ELR (cell line): ENCODE measurements at places on chromosomes 6 and 20.

- no peak for DNase-seq
These were observed 6.7 kb downstream of the CLPSL1 start for GRCh38 chr6:35787266-35788218.

GRCh38 chr6:159169193-159169555 is at the start of gene FNDC1:
FNDC1 (plus strand) TSS chr6:159169400; CDS start chr6:159169597, 197 bp downstream.
- peak; percentile 13 for DNase-seq

GRCh38 chr20:50245498-50246366 is 55.1 kb downstream of the CEBPB start:
- peak; percentile 84 for DNase-seq

GRCh38 chr20:54103067-54103761 is 32.8 kb upstream of the BCAS1 start:
- DNase-seq, result peak; percentile 82

DNA sequence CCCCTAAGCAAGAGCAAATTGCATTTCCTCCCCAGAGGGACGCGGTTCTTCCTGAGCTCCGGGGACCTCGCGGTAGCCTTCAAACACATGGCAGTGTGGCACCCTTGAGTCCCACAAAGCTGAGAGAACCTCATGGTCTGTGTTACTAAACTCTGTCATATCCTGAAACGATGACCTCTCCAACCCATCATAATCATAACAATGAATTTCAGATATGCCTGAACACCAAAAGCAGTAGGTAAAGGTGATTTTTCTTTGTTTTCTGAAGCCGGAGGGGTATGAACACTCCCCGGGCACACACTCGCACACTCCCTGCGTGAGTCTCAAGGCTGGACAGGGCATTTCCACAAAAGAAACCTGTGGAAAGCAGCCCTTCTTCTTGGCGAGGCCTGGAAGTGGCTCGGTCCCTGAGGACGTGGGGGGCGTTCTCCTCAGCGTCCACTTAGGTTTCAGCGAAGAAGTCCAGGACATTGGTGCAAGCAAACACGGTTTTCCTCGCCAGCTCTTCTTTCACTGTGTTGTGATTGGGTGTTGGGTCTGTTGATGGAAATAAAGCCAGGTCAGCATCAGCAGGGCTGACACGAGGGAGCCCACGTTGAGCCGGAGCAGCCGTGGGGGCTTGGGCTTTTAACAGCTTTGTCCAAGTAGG is 183.4 kb downstream of the ERMARD start:
- DNase-seq, result no peak

DNA sequence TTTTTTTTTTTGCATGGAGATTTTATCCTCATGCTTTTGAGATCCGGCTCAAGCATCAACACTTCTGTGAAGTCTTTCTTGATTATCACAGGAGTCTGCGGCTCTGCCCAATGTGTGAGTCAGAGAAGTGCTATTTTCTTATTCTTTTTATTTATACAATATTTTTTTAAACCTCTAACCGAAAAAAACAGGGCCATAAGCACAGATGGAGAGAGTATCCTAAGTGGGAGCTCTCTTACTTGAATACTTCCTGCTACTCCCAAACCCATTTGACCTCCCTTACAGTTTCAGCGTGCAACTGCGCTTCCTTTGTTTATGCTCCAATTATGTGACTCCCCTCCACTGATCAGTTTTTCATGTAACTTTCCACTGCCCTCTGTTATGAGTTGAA is 8.7 kb upstream of the ATXN1 start:
- DNase-seq, result peak; percentile 91

DNA sequence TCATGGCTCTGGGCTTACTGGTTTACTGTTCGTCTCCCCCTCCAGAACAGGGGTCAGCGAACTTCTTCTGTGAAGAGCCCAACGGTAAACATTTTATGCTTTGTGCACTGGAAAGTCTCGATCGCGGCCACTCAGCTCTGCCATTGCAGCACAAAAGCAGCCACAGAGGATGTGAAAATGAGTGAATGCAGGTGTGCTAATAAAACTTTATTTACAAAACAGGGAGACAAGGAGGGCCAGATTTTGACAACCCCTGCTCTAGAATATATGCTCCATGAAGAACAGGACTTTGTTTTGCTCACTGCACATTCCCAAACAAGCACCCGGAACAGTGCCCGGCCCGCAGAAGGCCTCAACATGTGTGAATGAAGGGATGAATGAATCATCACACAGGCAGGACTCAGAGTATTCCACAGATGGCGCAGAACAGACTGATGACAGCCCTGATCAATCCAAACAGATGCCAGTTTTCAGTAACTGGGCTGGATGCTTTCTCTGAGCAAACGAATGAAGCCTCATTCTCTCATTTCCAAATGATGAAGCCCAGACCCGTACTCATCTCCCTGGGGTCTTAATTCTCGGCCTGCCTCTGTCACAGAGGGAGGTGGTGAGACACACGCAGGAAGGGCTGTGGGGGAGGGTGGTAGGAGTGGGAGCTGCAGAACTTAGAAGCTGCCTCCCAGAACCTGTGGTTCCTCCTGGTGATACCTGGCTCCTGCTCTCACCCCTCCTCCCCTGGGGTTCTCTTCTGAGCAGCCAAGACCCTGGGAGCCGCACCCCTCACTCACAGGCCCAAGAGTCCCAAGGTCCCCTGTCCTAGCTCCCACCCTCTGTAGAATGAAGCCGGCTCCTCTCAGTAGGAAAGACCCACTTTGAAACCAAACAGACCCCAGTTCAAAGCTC is 196.4 kb downstream of the PREX1 start:
- DNase-seq, result peak; percentile 69

DNA sequence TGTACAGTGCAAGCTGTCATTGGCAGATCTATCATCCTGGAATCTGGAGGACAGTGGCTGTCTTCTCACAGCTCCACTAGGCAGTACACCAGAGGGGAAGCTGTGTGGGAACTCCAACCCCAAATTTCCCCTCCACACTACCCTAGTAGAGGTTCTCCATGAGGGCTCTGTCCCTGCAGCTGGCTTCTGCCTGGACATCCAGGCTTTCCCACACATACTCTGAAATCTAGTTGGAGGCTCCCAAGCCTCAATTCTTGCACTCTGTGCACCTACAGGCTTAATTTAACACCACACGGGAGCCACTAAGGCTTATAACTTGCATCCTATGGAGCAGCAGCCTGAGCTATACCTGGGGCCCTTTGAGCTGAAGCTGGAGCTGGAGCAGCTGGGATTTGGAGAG is 43.0 kb upstream of the TRIM39 start:
- DNase-seq, result no peak

- DNase-seq, result peak; percentile 52
These were observed at the start of gene DLL1 for GRCh38 chr6:170290296-170291128. DLL1 (minus strand) TSS chr6:170291078; CDS start chr6:170290139, 939 bp downstream.

DNA sequence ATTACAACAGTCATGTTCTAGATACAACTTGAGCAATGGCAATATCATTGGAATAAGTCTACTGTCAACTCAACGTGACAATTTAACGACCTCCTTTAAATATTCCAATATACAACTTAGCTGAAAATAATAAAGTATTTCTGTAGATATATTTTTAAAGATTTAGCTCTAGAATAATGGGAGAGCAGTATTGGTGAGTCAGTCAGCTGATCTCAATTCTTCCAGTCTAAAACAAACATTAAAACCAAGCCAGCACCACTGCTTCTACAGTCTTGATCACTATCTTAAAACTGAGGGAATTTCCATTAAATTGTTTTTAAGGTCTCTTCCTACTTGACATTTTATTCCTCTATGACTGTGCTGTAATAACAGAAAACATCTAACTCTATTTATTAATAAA is 38.2 kb downstream of the NOL7 start:
- DNase-seq, result peak; percentile 7

- DNase-seq, result no peak
These were observed 42.9 kb downstream of the AFG1L start for GRCh38 chr6:108337721-108338120.

- no peak for DNase-seq
These were observed 59.5 kb downstream of the UTRN start for GRCh38 chr6:144344646-144345045.

DNA sequence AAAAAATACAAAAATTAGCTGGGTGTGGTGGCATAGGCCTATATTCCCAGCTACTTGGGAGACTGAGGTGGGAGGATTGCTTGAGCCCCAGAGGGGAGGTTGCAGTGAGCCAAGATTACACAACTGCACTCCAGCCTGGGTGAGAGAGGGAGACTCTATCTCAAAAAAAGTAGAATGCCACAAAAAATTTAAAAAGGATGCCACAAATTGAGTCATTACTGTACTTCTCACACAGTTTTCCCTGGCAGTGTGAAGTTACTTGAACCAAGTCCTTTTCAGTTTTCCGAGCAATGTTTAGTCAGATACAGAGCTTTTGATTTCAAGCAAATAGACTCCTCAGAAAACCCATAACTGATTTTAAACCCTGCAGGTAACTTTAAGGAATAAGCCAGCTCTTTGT is 53.3 kb downstream of the TNFRSF21 start:
- no peak for DNase-seq

DNA sequence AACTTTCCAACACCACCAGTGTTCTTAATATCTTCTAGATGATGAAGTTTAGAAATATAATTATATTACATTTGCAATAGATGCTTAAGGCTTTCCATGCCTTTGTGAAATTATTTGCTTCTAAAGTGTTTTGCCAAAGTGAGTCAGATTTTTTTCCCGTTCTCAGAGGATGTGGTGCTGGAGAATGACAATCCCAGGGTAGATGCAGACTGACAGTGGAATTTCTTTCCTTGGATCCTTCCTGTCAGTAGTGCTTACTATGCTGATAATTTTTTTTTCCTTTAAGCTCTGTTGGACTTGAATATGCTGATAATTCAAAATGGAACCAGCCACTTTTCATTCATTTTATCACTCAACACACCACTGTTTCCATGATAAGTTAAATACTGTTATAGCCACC is 59.9 kb upstream of the SOX4 start:
- peak; percentile 9 for DNase-seq

- DNase-seq, result no peak
These were observed 139.1 kb downstream of the ARID1B start for GRCh38 chr6:156916130-156916801.

- no peak for DNase-seq
These were observed at the start of gene WFDC12 for GRCh38 chr20:45124365-45124764. WFDC12 (minus strand) TSS chr20:45124465; CDS start chr20:45124447, 18 bp downstream.

DNA sequence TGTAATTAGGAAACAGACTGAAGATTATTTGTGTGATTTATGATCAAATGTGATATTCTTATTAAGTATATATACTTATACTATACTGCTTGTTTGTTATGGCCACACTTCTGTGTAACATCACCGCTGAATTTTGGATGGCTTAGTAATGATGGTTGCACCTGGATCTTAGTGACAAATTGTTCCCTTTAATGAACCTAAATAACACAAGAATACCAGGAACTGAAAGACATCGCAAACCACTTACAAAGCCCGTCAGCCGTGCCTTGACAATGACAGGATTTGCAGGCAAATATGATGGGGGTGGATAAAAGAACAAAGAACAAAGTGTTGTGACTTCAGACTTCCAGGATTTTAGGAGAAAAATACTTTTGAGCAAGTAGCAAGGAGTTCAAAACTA is 67.1 kb downstream of the LAMP5 start:
- no peak for DNase-seq

DNA sequence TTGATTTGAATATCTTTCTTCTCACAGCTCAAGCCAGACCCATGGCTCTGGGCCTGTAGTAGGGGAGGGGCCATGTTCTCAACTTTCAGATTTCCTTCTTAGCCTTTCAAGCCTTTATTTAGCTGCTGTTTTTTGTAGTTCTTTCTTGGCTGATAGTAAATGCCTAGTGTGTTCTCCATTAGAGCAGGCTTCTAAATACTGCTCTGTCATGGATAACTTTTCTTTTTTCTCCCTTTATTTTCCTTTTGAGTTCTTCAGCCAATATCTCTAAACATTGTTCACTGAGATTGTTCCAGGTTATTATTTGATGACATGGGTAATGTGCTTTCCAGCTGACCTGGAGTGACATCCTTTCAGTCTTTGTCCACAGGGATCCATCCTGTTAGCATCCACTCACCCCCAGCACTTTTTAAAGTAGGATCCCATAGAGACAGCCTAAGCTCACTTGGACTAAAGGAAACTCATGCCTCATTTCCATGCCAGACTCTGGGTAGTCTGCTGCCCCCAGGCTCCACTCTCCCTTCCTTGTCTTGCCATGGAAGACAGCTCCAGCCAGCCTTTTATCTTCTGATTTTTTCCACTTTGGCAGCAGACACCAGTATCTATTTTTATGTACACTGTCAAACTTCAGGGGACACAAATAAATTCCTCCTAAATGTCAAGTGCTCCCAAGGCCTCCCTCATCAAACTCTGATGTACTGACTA is 645.6 kb downstream of the RNF144B start:
- DNase-seq, result no peak

DNA sequence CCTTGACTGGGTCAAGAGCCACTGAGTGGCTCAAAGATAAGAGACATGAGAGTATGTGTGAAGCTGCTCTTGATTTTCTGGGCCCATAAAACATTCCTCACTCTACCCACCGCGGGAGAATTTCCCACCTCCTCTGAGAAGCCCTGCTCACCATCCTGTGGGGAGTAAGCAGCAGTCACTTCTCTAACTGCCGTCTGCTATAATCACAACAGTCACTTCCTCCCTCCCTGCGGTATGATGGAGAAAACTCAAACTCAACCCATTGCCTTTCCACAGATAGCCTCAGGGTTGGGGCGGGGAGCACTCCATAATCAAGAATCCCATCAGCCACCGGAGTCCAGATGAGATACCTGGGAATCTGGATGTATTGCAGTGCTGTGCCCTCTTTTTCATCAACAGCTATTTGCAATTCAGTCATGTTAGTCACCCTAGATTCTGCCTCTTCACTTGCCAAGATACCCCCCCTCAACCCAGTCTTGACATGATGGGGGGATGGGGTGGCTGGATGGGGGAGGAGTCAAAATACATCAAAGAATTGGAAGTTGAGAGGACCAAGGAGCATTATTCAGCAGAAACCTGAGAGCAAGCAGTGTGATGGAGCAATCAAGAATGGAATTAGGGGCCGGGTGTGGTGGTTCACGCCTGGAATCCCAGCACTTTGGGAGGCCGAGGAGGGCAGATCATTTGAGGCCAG is 5.1 kb downstream of the MOCS1 start:
- peak; percentile 68 for DNase-seq

DNA sequence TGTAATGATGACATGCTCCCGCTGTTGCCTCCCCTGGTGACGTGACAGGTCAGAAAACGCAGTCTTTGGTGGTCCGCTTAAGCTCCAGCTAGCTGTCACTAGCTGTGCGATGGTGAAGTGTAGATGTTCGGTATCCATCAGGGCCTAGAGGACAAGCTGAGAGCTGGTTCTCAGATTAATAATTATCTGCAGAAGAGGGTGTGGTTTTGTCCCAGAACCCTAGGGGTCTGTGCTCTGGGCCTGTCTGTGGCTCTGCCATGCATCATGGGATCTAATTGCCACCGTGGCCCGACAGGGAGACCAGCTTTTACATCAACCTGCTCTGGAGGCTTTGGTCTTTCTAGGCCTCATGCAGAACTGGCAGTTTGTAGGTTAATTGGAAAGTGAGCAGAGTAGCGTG is 34.1 kb downstream of the ERMARD start:
- DNase-seq, result no peak

GRCh38 chr6:20572940-20573339 is 38.7 kb downstream of the CDKAL1 start:
- DNase-seq, result peak; percentile 74

GRCh38 chr6:104527761-104528415 is 331.8 kb downstream of the HACE1 start:
- peak; percentile 38 for DNase-seq
